Putamen (tissue), 1 donor: ENCODE measurements at places on chromosomes 3 and 15.
A peak's percentile ranks its signal among the peaks of the same experiment; 100 is the strongest.

- DNase-seq = no peak
Measured at GRCh38 chr3:194890091-194890490, 204.4 kb downstream of the FAM43A start.

GRCh38 chr3:96213393-96213792 is 601.0 kb upstream of the EPHA6 start:
- DNase-seq = no peak

DNA sequence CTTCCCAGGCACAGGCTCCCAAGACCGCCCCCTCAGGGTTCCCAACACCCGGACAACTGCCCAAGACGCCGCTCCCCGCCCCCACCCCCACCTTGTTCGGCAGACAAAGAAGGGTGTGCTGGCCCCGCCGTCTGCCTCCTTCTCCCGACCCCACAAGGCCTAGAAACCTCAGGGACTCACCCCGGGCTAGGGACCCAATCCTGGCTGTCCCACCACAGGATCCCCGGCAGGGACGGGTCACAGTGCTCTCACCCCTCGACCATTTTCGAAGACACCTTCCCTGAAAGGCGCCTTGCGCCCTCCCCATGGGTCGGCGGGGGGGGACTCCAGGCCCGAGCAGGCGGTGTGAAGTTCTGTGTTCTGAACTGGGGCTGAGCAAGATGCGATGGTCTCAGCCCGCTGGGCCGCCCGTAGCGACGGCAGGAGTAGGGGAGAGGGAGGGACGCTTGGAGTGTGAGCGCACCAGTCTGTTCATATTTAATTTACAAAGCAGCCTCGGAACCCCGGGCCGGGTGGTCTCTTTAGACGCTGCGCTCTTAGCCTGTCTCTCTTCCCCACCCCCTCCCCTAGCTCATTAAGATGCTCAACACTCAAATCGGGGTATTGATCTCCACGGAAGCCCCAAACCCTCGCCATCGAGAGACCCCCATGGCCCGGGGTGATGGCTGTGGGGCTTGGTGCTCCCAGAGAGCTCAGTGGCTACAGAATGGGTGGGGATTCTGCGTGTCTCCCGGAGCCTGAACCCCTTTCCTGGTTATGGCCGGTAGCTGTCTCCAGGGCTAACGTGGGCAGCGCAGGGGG is 1.4 kb upstream of the ISLR2 start:
- DNase-seq = no peak

DNA sequence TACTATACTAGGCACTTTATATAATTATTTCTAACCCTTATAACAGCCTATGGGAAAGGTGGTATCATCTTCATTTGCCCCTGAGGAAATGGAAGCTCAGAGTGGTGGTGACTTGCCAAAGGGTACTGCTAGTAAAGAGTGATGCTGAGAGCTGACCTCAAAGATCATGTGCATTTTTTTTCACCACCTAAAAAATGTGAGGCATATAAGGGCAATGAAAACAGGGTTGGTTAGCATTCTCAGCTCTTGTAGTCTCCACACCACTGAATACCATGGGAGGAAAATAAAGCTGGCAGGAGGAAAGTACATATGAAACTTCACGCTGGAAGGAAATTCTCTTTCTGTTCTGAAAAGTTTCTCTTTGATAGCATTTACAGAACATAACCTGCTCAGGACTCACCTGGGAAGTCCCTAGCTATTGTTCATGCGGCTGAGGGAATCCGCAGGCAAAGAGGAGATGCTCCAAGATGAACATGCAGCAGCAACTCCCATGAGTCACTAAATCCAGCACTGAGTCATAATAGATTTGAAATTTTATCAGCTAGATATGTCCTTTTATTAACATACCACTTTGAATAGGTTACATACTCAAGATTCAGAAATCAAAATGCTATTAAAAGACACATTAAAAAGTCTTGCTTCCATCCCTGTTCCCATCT is 17.3 kb downstream of the FAIM start:
- DNase-seq = peak; percentile 45

DNA sequence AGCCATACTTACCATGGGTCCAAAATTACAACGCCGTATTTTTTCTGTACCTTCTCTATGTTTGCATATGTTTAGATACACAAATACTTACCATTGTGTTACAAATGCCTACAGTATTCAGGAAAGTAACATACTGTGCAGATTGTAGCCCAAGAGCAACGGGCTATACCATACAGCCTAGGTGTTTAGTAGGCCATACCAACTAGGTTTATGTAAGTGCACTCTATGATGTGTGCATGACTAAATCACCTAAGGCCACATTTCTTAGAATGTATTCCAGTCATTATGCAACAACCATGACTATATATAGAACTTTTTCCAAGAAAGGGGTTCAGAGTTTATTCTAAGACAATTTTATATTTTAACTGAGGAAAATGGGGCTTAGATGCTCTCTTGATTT is 411.7 kb downstream of the MAGI1 start:
- no peak for DNase-seq

DNA sequence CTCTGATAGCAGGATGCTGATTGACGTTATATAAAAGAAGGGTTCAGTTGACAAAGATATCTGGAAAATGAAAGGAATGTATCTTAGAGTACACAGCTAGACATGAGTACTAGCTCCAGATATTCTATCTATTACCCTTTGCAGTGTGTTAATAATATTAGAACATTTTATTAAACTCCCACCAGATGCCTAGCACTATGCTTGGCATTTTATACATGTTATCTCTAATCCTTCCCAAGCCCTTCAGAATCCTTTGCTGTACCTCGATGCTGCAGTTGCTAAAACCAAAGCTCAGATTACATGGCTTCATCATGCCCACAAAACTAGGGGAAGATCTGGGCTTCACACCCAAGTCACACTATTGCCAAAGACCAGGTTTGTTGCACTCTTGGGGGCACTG is 350.1 kb upstream of the AZI2 start:
- no peak for DNase-seq

- no peak for DNase-seq
Measured at GRCh38 chr3:174710612-174711011, 148.5 kb upstream of the NAALADL2 start.

DNA sequence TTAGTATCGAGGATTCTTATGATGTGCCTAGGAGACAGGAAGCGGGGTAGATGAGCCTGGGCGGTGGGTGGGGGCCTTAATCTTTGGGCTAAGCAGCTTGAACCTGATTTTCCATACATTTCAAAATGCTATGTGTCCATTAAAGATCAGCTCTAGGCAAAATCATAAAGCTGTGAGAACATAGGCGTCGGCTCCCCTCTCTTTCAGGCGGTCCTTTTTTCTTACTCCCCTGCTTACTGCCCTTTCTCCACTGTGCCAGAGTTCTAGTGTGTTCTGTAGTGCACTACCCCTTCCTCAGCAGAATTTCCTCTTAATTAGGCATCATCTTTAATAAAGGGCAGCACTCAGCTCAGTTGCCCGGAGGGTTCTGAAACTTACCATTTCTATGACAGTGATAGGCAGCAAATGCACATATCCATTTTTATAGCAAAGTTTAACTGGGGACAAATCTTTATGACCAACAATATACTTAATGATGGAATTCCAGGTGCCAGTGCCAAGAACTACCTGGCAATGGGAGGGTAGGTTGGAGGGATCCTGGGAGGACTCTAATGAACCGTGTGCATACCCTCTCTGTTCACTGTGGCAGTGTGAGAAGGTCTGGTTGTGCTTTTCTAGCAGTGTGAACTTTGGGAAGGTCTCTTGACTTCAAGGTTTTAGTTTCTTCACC is 404.5 kb upstream of the TPM1 start:
- DNase-seq = no peak

DNA sequence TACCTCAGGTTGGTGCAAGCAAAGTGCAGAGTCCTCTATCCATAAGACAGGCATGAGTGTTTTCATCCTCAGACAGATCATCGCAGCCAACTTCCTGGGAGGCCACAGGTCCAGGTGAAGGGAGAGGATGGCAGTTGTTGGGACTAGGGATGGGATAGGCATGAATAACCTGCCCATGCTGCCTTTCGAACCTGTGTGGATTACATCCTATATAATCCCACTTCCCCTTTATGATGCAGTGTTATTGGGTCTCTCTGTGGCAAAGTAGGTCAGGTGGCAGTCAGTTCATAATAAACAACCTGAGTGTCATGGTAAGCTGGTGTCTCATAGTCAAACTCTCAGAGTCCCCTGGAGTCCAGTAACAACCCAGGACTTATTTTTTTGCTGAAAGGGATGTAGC is 40.4 kb downstream of the CCR3 start:
- DNase-seq = no peak

DNA sequence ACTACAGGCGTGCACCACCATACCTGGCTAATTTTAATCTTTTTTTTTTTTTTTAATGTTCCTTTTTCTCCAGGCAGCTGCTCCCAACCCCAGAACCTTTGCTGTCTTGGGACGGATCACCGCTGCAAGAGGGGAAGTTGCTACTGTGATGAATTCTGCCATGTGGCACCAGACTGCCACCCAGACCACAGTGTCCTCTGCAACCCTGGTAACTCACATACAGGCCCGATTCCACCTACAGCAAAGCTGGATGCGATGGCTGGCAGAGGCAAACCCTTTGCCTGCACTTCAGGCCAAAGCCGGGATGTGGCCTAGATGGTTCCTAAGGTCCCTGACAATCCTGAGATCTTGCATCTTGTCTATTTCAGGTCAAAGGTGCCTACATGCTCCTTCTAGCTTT is 12.7 kb upstream of the MUC20 start:
- no peak for DNase-seq

GRCh38 chr3:40477666-40478065 is 744 bp downstream of the ZNF619 start:
- peak; percentile 69 for DNase-seq

GRCh38 chr3:100629421-100630127 is 20.2 kb downstream of the ADGRG7 start:
- DNase-seq = no peak

- no peak for DNase-seq
Measured at GRCh38 chr3:100210772-100211135, 50.0 kb upstream of the TBC1D23 start.

GRCh38 chr3:34388830-34389229 is 590.4 kb downstream of the PDCD6IP start:
- DNase-seq = no peak

GRCh38 chr3:151214459-151214858 is 11.4 kb upstream of the GPR171 start:
- no peak for DNase-seq

DNA sequence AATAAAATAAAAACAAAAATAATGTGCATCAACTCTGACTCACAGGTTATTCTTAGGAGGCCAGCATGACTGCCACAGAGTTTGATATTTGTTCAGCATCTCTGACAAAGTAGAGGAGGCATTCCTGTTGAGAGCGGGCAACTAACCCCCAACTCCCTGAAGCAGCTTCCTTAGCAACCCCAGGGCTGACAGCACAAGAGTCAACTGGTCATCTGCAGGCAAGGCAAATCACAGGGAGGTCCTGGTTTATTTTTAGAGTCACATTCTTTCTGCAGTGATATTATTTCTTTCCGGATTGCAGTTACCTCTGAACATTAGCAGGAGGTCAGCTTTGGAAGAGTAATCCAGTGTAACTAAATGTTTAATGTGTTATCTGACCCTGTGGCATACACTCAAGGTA is 273.0 kb downstream of the PLCL2 start:
- no peak for DNase-seq

- DNase-seq = no peak
Measured at GRCh38 chr3:155805204-155805801, 775 bp downstream of the C3orf33 start.

GRCh38 chr3:107263269-107264021 is 113.8 kb upstream of the CCDC54 start:
- no peak for DNase-seq

DNA sequence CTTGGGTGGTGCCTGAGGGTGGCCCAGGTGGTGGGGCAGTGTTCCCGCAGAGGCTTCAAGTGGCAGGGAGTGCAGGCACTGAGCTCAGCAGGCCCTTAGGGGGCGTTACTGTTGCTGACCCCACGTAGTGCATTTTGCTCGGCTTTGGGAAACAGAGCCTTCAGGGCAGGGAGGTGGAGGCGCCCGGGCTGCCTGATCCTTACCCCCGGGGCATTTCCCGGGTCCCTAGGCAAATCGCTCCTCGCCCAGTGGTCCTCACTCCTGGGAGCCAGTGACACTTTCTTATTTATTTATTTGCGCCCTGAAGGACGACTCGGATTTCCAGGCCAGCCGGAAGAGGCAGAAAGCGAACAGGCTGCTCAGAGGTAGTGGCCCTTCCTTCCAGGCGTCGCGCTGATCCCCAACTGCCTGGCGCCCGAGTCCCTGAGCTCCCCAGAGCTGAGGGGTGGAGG is 10.1 kb upstream of the FOXB1 start:
- no peak for DNase-seq

DNA sequence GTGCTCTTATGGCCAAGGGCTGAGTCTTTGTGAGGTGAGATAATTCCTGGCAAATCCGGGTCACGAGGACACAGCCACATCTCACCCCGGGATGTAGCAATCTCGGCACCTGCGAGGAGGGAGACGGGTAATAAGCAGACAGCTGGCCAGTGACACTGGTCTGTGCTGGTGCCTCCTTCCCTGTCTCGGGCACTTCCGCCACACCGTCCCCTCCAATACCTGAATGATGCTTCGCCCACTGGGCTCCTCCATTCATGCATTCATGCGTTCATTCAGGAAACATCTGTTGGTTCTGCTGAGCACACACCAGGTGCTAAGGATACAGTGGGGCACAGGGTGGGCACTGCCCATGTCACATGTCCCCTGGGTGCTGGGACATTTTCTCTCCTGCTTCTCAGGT is 60.1 kb downstream of the ATP10A start:
- DNase-seq = no peak

GRCh38 chr3:184742676-184743135 is 30.8 kb upstream of the MAGEF1 start:
- no peak for DNase-seq

- no peak for DNase-seq
Measured at GRCh38 chr3:100277255-100277800, 16.5 kb downstream of the TBC1D23 start.

DNA sequence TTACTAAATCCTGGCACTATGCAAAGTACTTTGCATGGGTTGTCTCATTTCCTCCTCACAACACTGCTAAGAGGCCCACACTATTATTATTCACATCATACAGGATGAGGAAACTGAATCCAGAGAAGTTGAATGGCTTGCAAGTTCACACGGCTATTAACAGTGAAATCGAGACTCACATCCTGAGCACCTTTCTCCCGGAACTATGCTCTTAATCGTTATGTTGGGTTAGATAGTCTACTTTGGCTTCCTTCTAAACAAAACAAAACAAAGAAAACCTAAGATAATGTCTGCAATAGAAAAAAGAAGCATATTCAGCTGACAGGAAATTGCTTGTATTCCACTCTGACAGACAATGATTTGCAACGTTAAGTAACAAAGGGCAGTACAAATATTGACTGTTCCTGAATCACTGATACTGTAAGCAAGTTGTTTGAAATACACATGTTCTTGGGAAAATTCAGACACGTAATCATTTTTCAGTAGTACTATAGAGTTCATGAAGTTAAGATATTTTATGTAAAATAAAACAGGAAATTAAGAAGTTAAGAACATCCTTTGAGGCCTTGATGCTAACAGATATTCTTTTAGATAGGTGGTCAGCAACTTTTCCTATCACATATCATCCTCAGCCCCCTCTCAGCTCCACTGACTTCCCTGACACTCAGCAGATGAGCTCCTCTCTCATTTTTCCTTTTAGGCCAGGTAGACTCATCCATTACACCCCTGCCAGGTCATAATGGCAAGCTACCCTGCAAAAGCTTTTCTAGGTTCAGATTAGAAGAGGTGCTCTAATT is 40.7 kb downstream of the C2CD4B start:
- no peak for DNase-seq

- no peak for DNase-seq
Measured at GRCh38 chr15:99434506-99435112, 131.2 kb upstream of the MEF2A start.
